T-helper 1 cell (primary cell): ENCODE measurements at places on chromosomes 6 and 20.

GRCh38 chr6:108133594-108134179 is 32.1 kb upstream of the NR2E1 start:
- DNase-seq = no peak

GRCh38 chr6:38955861-38956260 is 92.7 kb upstream of the GLP1R start:
- DNase-seq = no peak

DNA sequence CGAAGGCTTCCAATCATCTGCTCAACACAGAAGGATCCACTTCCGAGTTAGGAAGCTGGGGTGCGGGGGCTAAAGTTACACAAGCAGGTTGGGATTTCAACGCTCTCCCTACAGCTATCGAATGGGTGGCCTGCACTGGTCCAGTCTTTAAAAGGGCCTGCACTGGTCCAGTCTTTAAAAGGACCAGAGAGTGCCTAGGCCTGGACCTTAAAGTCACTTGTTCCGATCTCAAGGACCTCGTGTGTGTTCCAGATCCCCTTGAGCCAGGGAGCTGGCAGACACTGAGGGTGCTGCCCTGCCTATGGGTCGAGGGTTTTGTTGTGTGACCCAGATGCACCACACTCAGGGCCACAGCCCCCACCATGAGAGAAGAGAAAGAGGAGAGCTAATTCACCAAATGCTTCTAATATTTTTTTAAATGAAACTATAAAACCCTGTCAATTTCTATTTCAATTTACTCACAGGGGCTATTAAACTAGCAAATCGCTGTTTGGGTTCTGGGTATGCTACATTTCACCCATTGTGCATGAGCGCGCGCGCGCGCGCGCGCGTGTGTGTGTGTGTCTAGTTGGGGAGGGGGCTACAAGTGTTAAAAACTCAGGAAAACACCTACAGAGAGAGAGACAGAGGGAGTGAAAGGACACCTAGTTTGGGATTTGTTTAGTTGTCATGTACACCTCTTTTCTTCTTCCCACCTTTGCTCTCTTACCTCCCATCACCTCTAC is 7.5 kb downstream of the TFAP2B start:
- no peak for DNase-seq

DNA sequence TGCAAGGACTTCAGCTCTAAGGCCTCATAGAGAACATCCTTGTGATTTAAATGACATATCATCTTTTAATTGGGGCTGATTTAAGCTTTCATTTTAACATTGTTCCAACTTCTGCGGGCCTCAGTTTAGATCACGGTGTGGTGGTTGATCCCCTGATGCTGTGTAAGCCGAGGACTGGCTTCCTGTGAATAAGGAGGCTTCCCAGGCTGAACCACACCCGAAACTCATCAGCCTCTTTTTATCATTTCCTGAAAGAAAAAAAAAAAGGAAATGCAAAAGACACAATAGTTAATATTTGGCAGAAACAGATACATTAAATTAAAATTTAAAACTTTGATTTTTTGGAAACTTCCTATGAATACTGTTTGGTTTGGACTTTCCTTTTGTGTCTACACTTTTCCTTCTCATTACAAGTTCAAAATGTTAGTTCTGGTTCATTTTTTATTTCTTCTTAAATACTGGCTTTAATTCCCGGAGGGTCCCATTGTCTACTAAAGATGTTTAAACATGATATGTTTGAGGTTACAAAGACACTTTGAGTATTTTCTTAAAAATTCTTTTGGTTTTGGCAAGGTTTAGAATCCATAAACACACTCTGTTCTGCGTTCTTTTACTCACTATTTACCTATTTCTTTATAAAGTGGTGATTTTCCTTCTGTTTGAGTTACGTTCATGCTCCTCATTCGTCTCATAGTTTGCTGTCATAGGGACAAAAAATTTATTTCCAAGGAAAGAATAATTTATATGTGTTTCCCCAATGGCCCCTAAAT is 230.0 kb upstream of the SULF2 start:
- DNase-seq = no peak

GRCh38 chr6:41920921-41921711 is at the start of the genes BYSL and MED20:
BYSL (plus strand) TSS chr6:41921499; CDS start chr6:41921563, 64 bp downstream.
MED20 (minus strand) TSS chr6:41921139; CDS start chr6:41921018, 121 bp downstream.
- DNase-seq = peak; percentile 89

DNA sequence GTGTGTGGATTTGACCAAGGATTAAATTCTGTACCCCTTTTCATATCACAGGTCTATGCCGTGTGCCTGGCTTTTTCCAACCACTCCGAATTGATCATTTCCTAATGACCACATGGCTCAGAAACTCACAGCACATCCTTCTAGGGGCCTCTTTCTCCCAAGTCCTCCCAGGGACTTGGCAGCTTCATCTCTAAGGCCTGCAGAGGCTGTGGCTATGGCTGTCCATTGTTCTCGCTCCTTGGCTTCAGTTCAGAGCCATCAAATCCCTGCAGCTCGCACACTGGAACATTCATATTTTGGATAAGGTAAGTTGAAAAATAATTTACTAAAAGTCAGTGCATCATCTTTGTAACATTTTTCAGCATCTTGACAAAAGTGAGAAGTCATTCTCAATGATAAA is 497.2 kb upstream of the CDH4 start:
- DNase-seq = no peak
